Left colon (tissue), 2 donors: ENCODE measurements at places on chromosomes 1 and 21. TPM values are rescaled to one million over a fixed set of nuclear protein-coding genes. Genes with fewer than 3 reads are reported as not detected.

GRCh38 chr1:5478961-5479360, 513.3 kb downstream of the NPHP4 start:
- DNase-seq, result no peak

DNA sequence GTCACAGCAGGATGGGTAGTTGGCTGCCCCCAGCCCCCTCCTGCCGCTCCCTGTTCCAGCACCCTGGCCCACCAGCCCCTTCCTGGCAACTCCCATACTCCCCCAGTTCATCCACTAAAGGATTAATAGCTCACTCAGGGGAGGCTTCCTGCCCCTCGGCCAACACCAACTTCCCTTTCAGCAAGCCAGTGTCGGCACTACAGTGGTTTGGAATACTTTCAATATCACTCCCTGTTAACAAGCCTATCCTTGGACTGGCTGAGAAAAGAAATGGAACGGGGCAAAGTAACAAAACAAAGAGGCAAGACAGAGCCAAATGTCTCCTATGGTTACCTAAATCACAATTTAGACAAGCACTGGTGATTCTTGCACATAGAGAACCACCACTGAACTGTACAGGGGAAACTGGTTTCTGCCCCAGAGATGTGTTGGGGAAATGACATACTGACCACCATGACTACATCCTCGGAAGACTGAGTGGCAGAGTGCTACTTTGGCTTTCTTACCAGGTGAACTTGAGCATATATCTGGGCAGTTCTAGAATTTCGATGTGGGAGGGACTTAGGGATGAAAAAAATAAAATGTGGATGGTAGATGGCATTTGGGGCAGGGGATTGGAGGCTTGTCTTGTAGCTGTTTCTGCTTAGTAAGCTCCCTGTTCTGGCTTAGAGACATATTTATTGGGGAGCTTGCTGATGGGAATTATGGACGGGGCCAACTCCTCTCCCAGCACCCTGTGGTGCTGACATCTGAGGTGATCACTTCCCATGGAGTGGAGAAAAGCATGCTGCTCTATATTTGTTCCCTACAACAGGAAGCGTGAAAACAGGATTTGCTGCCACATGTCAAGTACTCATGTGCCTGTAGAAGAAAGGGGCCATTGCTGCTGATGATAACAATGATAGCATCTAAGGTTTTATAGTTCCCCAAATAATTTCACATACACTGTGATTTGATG, 7.1 kb upstream of the CAPN2 start:
- no peak for DNase-seq

RAD54L gene
- total RNA-seq, result 2.8 TPM

DNA sequence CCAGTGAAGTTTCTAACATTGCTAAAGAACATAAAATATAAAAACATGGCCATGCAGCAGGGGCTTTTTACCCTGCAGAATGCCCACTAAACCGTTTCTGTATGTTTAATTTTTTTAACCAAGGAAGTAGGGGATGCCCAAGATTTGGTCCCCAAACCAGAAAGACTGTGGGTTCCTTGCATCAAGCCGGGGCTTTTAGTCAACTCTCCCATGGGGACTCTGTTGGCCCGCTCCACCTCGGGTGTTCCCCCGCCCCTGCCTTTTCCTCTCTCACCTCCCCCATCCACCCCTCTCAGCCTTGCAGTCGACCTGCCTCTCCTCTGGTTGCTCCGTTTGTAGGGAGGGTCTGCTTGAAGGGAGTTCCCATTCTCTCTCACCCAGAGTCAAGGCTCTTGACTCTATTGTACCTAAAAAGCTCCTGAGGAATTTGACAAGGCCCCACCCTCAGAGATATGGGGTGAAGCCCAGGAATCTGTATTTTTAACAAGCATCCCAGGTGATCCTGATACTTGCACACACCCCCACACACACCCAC, 117.5 kb downstream of the TOMM20 start:
- DNase-seq, result no peak
